ENCODE measurements at places on chromosomes 5 and 9. TPM values are rescaled to one million over a fixed set of nuclear protein-coding genes. Genes with fewer than 3 reads are reported as not detected.

GRCh38 chr5:151040211-151040747, 19.9 kb downstream of the GPX3 start:
- DNase-seq, result no peak

- no peak for DNase-seq
These were observed 28.0 kb downstream of the ERAP2 start for GRCh38 chr5:96904054-96904931.

- DNase-seq, result no peak
These were observed 68.5 kb downstream of the OSTF1 start for GRCh38 chr9:75156858-75157257.

GRCh38 chr9:70218767-70219166, 40.0 kb upstream of the SMC5 start:
- no peak for DNase-seq

DNA sequence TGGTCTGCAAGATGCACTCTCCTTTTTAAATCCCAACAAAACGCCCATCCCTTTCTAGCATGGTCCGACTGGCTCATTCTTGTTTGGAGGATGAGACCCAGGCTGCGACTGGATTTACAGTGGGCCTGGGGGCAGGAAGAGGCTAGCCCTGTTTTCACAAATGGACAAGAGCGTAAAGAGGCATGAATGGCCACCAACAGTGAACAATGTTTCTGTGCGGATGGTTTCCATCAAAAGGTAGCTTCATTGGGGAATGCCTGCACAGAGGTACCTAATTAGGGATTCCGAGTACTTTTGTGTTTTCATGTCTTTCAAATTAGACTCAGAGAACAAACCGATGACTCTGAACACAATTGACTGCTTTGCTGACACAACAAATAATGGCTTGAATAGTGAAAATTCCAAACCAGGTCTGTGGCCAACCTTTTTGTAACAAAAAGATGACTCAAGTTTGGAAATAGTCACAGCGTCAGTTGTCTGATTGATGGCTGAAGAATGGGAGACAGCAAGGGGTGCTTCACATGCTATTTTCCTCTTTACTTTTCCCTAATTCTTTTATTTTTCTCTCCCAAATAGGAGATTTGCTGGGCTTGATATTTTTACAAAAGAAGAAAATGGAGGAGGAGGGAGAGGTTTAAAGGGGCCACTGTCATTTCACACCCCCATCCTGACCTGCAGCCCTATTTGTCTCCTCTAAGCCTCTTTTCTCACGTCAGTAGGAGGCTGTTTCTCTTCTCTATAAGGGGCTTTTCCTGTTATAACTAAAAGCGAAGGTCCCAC, 208.1 kb upstream of the S1PR3 start:
- no peak for DNase-seq

- DNase-seq, result no peak
These were observed 23.1 kb downstream of the GAS1 start for GRCh38 chr9:86924206-86924605.

DNA sequence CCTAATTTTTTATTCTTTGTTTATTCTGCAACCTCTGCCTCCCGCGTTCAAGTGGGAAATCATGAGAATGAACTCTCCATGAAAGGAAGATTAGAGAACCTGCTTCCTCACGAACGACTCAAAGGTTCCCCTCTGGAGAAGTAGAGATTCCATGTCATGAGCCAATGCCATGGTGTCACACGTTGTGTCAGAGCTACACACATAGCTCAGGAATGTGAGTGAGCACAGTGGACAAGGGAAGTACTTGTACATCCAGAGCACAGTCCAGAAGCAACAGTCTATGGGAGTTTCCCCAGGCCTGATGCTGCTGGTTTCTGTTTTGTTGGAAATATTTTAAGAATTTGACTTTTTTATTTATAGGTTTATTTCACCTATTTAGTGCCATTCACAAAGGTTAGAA, 26.8 kb upstream of the PPP2CA start:
- DNase-seq, result no peak

DNA sequence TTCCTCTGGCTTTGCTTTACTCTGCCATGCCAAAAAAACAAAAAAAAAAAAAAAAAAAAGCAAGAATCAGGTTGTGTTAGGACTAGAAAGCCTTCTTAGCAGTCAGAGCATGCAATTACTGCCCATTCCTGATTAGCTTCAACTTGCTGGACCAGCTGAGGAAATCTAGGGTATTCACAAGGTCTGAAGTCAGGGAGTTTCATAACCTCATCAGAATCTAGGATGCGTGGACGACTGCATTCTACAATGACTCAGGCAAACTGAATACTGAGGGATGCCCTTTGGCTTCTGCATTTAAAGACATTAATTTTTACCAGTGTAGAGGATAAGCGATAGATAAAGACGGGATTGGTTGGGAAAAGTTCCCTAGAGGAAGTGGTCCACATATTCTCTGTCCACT, 39.2 kb upstream of the SHOC1 start:
- DNase-seq, result no peak

DNA sequence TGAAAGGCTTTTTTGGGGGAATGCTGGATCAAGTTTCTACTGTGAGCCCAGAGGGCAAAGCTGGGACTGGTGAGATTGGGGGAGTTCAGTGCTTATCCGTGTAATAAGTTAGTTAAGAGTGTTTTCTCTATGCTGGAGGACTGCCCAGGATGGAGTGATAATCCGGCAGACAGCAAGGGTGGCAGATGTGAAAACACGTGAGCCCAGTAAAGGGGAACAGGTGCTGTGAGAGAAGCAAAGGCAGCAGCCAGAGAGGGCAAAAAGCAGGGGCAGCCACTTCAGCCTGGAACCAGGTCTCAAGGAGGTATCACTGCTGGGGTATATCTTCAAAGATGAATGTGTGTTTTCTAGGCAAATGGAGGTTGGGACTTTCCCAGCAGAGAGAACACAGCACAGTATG, 53.9 kb downstream of the GALNT10 start:
- DNase-seq, result no peak

- no peak for DNase-seq
These were observed 217.4 kb downstream of the DMRT2 start for GRCh38 chr9:1267581-1267980.

The SLC6A3 gene
- 0.18 TPM for total RNA-seq

The PCDHA11 gene
- total RNA-seq, result 27.7 TPM

The DNM1 gene
- total RNA-seq, result 120 TPM

The TOMM5 gene
- 75.9 TPM for total RNA-seq

The PRLR gene
- 5.2 TPM for total RNA-seq

The KLF9 gene
- 2.8 TPM for total RNA-seq

The PPP2R2B gene
- 64.4 TPM for total RNA-seq

Data from cerebellum (tissue), 4 donors.